ENCODE measurements at places on chromosomes 4 and X.

DNA sequence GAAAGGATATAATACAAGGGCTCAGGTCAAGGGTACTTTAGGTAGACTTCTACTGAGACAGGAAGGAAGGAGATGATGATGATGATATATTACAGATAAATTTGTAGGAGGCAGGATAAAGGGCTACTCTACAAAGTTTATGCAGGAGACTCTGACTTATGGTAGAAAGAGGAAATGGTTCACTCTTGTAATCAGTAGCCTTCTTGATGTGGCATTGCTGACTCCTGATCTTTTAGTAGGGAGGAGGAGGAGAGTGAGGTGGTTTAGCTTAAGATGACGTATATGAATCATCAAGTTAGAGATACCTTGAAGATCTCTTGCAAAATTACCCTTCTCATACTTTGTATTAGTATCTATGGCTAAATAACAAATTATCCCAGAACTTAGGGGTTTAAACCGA is 4.7 kb downstream of the BLTP1 start:
- no peak for DNase-seq

DNA sequence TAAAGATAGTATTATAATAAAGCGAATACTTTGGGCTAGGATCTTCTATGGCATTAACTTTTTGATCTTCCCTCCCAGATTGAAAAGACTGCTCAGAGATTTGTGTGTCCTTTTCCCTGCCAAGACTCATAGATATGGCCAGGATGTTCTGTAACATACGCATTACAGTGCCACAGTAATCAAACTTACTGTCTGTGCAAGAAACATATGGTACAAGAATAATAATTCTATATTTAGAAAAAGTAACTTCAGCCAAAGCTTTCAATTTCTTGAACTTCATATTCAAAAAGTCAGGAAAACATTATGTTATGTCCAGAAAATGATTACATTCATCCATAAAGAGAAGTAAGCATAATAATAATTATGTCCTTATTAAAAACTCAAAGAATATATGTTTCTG is 100.9 kb upstream of the GUCY1A1 start:
- no peak for DNase-seq

DNA sequence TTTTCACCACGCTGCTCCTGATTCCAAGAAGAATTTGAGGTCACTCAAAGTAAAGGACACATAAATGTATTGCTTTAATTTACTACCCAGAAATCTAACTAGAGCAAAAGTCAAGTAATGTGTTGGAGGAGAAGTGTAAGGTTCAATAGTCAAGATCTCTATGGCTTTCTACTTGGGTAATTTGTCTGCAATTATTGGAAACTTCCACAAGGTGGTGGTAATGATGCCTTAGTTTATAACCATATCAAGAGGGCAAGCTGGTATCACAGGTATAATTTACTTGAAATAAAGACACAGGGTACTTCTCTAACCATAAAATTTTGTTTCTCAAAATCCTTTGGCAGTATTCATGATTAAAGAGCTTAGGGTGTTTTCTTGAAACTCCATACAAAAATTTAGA is 10.2 kb upstream of the GRIA3 start:
- DNase-seq, result no peak

DNA sequence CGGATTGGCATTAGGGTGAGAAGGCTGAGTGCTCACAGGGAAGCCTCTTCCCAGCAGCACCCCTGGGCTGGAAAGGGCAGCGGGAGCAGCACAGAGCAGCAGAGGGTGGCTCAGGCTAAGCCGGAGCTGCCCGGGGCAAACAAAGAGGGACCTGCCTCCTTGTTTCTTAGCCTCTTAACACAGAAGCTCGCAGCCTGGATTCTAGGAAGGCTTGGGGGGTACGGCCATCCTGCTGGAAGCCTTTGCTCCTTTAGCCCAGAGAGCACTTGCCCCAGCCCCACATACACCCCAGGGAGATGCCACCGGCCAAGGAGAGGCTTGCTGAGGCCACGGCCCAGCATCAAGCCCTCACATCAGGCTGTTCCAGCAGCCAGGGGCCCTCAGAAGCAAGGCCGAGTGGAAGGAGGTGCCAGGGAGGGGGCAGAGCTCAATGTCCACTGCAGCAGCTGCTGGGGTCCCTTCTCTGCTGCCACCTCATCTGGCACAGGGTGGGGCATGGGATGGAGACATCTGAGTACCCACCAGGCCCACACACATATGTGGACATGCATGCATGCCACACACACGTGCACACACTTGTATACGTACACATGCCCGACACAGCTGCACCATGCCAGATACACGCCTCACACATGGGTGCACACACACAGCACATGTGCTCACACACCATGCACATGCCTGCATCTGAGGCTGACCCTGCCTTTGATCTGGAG is 20.3 kb upstream of the SPON2 start:
- DNase-seq, result peak; percentile 56

GRCh38 chrX:8850478-8850877 is 49.3 kb upstream of the FAM9A start:
- DNase-seq, result no peak

GRCh38 chr4:81136161-81136905 is 78.7 kb downstream of the PRKG2 start:
- DNase-seq, result no peak

- DNase-seq, result peak; percentile 64
Measured at GRCh38 chr4:89254847-89255246, 52.8 kb downstream of the GPRIN3 start.

- no peak for DNase-seq
Measured at GRCh38 chr4:112748352-112748878, 111.5 kb downstream of the LARP7 start.

GRCh38 chr4:79016878-79017277 is 77.6 kb upstream of the PAQR3 start:
- DNase-seq, result no peak

GRCh38 chr4:112311516-112311915 is 14.3 kb downstream of the ALPK1 start:
- DNase-seq, result no peak

DNA sequence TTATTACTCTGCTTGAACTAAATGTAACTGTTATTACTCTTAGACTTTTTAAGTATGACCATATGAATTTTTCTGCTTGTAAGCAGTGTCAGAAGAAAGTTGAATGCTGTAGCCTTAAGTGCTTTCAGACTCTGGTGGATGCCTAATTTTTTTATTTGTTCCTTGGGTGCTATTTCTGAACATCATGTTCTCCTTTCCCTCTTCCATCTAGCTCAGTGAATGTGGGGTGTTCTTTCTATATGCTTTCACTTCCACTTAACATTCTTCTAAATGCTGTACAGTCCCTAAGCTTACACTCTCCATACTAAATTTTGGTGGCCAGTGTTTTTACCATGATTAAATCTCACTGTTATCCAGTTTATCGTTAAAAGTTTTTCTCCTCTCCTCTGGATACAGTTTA is 3.6 kb downstream of the DCK start:
- DNase-seq, result no peak

DNA sequence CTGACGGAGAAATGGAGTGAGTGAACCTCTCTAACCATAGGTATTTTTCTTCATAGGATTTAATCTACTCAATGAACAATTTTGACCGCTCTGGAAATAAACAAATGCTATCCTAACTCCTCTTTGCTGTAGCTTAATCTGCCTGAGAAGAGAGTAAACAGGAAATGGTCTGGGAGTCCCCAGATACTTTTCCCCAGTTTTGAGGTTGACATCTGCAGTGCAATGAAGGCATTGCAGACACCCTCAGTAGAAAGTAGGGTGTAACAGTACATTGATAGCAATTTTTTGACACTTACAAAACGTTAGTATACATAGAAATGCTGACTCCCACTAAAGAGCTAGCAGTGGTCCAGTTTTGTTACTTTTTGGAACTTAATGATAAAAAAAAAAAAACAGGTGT is 495.9 kb upstream of the FAM241A start:
- DNase-seq, result no peak

DNA sequence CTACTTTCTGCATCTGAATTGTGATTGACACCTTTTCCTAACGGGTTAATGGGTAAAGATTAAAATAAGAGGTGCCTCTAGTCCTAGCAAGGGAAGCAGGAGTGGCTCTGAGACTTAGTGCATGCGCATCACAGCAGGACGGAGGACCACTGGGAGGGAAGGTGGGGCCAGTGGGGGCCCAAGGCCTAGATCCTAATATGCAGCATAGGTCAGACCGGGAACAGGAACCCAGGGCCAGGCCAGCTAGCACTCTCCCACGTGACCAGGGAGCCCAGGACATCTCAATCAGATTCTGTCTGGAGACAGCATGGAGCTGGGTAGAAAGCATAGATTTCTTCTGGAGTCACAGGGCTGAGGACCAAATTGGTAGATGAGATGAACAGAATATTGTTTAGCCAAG is 55.7 kb downstream of the RASL11B start:
- DNase-seq, result no peak

GRCh38 chr4:123603165-123603564 is 206.6 kb downstream of the SPRY1 start:
- peak; percentile 24 for DNase-seq

DNA sequence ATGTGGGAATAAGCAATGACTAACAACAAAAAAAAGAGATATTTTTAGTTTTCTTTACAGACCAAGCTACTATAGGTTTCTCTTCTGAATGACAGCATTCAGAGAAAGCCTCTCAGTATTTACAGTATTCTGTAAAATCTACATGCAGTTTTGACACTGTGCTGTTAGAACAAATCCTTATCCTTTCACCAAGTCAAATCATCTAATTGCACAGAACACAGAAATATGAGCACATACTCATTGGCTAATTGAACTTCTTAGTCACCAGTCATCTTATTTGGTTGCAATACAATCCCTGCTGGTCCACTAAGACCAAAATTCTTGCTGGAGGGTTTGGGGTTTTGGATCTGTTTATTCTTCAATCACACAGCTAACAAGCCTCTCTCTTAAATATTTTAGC is 5.7 kb downstream of the ACOT9 start:
- DNase-seq, result no peak

DNA sequence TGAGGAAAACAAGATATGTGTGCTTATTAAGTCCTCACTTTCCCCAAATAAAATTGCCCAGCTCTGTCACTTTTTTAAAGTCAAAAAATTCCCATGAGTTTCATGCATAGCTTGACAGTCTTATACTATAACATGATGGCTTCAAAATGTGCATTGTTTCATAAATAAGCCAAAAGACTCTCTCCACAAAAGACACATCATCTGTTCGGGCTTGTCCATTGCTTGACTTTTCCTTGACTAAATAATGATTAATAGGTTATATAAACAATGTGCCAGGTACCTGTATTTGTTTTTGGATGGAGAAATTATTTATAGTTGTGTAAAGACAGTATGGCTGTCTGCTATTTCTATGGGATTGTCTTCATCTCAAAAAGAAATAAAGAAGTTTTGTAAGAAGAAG is 329.2 kb upstream of the KLF3 start:
- no peak for DNase-seq

- no peak for DNase-seq
Measured at GRCh38 chr4:71107726-71108125, 114.3 kb downstream of the DCK start.

DNA sequence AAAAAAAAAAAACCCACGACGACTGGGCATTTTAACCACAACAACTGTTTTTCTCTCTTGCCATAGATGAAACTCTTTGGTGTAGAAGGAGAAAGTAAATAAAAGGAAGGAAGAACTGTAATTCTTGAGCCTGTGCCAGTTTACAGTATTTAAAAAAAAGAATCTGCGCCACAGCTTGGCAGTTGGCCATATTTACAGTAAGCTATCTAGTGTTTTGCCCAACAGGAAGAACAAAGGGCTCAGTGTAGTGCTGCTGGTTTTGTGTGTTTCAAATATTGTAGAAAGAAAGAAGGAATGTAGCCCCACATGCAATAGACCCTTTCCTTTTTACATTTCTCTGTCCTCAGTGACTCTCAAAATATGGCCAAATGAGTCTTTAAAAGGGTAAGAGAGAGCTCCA is 66.1 kb downstream of the NR3C2 start:
- DNase-seq, result peak; percentile 59

DNA sequence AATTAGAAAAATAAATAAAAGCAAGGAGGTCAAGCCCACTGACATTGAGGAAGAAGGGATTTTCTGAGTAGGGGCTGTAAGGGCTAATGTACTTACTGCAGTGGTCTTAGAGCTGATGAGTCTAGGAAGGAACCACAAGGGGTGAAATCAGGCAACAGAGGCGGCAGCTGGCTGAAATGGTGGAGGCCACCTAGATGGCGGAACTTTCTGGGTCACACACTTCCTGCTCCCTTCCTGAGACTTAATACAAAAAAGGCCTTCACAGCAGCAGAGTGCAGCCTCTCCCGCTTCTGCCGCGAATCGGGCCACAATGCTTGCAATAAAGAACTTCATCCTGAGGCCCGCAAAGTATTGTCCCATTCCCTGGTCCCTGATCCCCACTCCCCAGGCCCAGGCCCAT is 15.4 kb downstream of the SNX12 start:
- no peak for DNase-seq

- DNase-seq, result no peak
Measured at GRCh38 chrX:52585892-52586291, 68.8 kb downstream of the SSX7 start.

GRCh38 chr4:80219301-80220025 is 22.2 kb downstream of the PRDM8 start:
- no peak for DNase-seq
